ENCODE measurements at places on chromosomes 7 and 10.

GRCh38 chr10:3573498-3573897 lies 211.5 kb downstream of the KLF6 start:
- DNase-seq: no peak

DNA sequence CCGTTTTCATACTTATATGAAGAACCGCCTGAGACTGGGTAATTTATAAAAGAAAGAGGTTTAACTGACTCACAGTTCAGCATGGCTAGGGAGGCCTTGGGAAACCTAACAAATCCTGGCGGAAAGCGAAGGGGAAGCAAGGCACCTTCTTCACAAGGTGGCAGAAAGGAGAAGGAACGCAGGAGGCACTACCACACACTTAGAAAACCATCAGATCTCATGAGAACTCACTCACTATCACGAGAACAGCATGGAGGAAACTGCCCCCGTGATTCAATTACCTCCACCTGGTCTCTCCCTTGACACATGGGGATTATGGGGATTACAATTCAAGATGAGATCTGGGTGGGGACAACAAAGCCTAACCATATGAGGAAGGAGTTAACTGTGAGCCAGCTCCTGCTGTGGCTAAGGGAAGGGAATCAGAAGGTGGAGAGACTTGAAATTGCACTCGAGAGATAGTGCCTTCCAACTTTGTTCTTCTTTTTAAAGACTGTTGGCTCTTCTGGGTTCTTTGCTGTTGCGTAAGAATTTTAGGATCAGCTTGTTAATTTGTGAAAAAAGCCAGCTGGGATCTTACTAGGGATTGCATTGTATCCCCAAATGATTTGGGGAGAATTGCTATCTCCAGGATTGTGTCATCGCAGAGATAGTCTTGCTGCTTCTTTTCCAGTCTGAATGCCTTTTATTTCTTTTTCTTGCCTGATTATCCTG lies 21.0 kb downstream of the OPTN start:
- no peak for DNase-seq

DNA sequence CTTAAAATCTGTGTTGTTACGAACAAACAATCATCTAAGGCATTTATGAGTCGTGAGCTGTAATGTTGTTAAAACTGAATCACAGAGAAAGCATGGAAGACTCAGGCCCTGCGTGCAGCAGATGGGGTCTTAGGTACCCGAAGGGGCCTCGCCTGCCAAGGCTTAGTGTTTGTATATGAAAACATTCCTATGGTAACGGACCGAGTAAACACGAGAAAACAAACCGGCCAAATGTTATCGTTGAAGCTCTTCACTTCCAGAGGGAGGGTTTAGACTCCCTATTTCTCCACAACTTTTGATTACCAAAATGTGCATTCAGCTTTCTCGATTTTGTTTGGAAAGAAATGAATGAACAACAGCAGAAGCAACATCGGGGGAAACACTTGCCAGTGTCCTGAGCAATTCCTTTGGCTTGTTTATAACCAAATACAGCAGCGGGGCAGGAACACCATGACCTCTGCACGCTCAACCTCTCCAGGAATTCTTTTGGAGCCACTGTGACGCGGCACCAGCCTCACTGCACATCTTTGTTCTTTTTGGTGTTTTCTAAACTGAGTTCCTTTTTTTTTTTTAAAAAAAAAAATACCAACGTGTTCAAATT lies 121.6 kb upstream of the KLF6 start:
- DNase-seq: peak; percentile 75

- peak; percentile 26 for DNase-seq
Measured at GRCh38 chr7:122762071-122762470, 59.3 kb upstream of the RNF148 start.

- peak; percentile 86 for DNase-seq
Measured at GRCh38 chr7:130010689-130011412, 40.3 kb downstream of the ZC3HC1 start.

DNA sequence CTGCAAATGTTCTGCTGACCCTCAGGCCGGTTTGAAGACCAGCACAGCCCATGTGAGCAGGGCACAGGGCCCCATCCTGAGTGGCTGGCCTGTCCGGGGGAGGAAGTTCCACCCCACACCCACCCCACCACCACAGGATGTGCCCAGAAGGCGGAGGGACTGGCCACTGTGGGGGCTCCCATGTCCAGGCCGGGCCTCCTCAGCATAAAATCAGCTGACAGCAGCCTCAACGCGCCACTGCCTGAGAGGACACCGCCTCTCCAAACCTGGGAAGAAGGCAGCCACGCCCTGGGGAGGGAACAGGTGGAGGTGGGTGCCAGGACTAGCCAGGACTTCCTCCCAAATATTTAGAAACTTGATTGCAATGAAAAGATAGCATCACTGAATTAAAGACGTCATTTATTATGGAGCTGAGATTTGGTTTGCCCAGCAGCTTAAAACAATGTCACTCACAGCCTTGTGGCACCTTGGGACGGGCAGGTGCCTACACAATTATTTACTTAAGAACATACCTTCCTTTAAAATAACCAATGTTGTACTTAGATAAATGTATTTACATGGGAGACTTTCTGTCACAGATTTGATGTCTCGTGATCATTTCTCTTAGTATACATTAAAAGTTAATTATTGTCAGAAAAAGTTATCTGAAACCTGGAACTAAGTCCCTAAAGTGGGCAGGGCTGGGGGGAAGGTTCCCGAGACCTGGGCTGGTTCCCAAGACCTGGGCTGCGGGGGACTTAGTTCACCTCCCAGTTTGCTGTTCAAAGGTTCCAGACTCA lies 27.3 kb upstream of the FAM20C start:
- no peak for DNase-seq

DNA sequence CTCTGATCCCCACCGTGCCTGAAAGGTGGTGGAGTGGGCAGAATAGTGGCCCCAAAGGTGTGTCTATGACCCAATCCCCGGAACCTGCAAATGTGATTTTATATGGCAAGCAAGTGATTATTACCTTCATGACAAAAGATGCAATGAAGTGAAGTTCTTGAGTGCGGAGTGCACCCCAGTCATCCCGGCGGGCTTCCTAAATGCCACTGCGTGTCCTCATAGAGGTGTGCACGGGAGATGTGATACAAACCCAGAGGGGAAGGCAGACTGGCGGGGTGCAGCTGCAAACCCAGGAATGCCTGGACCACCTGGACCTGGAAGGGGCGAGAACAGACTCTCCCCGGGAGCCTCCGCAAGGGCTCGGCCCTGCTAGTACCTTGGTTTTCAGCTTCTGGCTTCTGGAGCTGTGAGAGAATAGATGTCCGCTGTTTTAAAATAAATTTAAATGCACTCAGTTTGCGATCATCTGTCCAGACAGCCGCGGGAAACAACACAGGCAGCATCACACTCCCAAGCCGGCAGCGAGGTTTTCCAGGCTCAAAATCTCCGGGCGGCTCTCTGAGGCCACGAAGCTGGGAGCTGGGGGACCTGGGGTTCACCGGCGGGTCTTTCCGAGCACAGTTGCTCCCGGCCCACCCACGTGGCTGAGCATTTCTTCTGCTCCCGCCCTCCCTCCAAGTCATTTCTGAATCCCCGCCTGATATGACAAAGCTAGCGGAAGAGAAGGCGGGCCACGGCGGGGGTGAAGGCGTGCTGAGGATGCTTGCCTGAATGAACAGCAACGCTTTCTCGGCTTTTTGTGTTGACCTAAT lies 50.4 kb upstream of the EBF3 start:
- DNase-seq: no peak

- no peak for DNase-seq
Measured at GRCh38 chr7:137354961-137355360, 11.4 kb upstream of the PTN start.

DNA sequence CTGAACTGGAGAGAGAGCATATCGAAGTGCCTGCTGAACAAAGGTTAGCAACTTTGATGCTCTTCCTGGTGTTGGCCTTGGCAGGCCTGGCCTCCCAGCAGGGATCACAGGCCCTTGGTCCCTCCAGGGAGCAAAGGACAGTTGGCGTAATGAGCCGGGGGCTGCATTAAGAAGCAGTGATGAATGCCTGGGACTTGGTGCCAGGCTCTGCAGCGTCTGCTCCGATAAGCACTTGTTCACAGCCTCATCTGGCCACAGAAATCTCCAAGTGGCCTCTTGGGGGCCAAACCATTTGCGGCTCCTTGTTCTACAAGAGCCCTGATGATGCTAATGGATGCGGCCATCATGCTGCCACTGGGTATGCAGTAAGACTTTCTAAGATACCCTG lies 31.8 kb downstream of the CRHR2 start:
- DNase-seq: no peak

GRCh38 chr7:84271543-84271942 lies 77.0 kb upstream of the SEMA3A start:
- peak; percentile 78 for DNase-seq

- DNase-seq: peak; percentile 50
Measured at GRCh38 chr10:62580396-62580795, 206.2 kb downstream of the ZNF365 start.

DNA sequence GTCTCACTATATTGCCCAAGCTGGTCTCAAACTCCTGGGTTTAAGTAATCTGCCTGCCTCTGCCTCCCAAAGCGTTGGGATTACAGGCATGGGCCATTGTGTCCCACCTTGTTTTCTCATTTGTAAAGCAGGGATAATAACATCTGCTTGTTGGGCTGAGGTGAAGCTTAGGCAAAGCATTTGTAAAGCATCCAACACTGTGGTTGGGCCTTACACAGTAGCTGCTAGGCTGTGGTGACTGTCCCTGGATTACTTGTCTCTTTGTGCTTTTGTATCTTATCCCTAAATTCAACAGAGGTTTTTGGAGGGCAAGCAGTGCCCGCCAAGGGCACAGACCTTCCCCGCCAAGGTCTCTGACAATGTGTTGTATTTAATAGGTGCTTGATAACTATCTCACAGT lies 14.3 kb downstream of the HKDC1 start:
- DNase-seq: no peak
